ENCODE measurements at places on chromosomes 3 and 15. TPM values are rescaled to one million over a fixed set of nuclear protein-coding genes. Genes with fewer than 3 reads are reported as not detected.
A peak's percentile ranks its signal among the peaks of the same experiment; 100 is the strongest.

GRCh38 chr15:74611341-74611740, 4.3 kb upstream of the CLK3 start:
- H3K4me1 ChIP-seq: peaks cover 17% of the 10 kb centered on the region
- no peak for DNase-seq
- peaks cover 11% of the 10 kb centered on the region for H3K27me3 ChIP-seq
- H3K4me3 ChIP-seq: no peak overlapping the region
- H3K27ac ChIP-seq: no peak overlapping the region

DNA sequence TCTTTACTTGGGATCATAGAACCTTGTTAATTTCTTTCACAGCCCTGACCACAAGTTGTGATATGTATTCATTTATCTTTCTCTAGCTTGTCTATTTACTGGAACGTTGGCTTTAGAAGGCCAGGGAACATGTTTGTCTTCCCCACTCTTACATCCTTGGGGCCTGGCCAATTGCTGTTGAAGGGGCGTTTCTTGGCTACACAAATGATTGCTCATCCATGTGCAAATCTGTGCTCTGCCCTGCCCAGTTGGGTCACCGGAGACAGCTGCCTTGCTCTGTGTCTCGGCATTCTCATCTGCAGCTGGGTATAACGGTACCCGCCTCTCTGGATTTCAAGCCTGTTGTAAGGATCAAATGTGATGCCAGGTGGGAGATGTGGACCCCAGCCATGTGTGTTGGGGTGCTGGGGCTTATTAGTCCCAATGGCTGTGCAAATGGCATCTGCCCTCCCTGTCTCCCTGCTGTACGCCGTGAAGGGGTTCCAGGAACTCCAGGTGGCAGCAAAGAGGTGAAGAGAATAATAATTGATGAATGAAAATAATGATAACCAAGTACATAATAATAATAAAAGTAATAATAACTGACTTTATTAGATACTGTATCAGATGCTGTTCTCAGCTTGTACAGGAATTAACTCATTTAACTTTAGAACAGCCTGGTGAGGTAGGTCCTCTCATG, 24.0 kb upstream of the TLE3 start:
- no peak overlapping the region for H3K27ac ChIP-seq
- H3K27me3 ChIP-seq: peaks cover 6% of the 10 kb centered on the region
- no peak for DNase-seq
- H3K36me3 ChIP-seq: no peaks in the 10 kb centered on the region

GRCh38 chr15:40054855-40055575, 16.0 kb upstream of the SRP14 start:
- peaks cover 13% of the 10 kb centered on the region for H3K4me1 ChIP-seq
- H3K27ac ChIP-seq: no peak overlapping the region
- no peaks in the 10 kb centered on the region for H3K36me3 ChIP-seq
- no peak overlapping the region for H3K4me3 ChIP-seq

GRCh38 chr3:135325726-135326235, 530.7 kb downstream of the EPHB1 start:
- H3K27ac ChIP-seq: no peak overlapping the region
- DNase-seq: no peak
- no peaks in the 10 kb centered on the region for H3K36me3 ChIP-seq
- H3K4me3 ChIP-seq: no peak overlapping the region

DNA sequence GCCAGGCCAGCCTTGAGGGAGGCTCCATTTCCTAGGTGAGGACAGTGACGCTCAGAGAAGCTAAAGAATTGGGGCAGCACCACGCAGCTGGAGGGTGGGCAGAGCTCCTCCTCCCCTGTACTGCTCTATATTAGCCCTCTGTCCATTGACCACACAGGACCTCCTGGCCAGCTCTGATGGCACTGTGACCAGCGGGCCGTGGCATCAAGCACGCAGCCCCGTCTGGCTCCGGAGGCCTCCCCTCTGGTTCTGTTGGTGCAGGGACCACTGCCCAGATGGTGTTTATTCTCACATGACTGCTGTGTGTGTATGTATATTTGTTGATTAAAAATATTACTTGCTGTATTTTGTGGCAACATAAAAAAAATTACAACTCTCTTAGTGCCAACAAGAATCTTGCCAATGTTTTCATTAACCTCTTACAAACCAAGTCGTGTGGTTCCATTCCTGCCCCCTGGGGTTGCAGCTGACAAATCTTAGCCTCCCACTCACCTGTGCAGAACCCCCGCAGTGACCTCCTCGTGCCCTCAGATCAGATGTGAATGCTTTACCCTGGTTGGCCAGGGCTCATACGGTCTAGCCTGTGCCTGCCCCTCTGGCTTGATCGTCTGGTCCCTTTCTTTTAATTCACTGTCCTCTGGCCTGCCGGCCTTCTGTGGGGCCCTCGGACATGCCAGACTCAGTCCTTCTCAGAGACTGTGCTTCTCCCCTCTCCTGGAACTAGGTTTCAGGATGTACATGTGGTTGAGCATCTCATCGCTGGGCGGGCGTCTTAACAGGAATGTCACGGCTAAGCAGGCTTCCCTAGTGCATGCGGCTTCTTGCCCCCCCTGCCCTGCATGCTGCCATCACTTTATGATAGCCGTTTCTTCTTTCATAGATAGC, 14.8 kb downstream of the CHCHD6 start:
- H3K27me3 ChIP-seq: no peaks in the 10 kb centered on the region
- H3K4me1 ChIP-seq: no peaks in the 10 kb centered on the region
- no peak overlapping the region for H3K27ac ChIP-seq
- no peak overlapping the region for H3K4me3 ChIP-seq

DNA sequence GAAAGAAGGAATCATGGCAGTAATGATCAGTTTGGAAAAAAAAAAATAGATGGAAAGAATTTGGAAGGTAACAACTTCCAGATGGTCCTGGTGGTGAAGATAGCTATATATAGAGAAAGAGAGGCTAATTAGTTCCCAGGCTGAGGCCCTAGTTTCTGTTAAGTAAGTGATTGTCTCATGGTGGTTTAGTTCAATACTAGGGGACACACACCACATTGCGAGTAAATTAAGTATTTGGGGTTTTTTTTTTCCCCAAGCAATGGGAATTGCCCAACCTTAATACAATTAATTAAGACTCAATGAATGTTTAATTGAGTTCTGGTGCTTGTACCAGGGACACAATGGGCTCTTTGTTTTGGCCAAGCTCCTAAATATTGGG, 143.8 kb upstream of the WNT5A start:
- DNase-seq: no peak
- H3K27me3 ChIP-seq: no peaks in the 10 kb centered on the region
- no peaks in the 10 kb centered on the region for H3K36me3 ChIP-seq
- H3K4me3 ChIP-seq: no peak overlapping the region
- H3K4me1 ChIP-seq: no peaks in the 10 kb centered on the region

- no peak overlapping the region for H3K27ac ChIP-seq
- no peaks in the 10 kb centered on the region for H3K27me3 ChIP-seq
- no peaks in the 10 kb centered on the region for H3K36me3 ChIP-seq
- H3K4me3 ChIP-seq: no peak overlapping the region
- no peak for DNase-seq
These were observed 143.1 kb upstream of the NUDT16 start for GRCh38 chr3:131238496-131238895.

- no peak overlapping the region for H3K4me3 ChIP-seq
- H3K27ac ChIP-seq: no peak overlapping the region
- H3K27me3 ChIP-seq: no peaks in the 10 kb centered on the region
- H3K36me3 ChIP-seq: no peaks in the 10 kb centered on the region
- no peak for DNase-seq
- no peaks in the 10 kb centered on the region for H3K4me1 ChIP-seq
These were observed 465.3 kb upstream of the ALCAM start for GRCh38 chr3:104901396-104901795.

GRCh38 chr3:5016211-5017161, 37.2 kb downstream of the BHLHE40 start:
- DNase-seq: peak; percentile 90
- H3K27ac ChIP-seq: peak overlapping the region; percentile 61
- H3K27me3 ChIP-seq: no peaks in the 10 kb centered on the region
- H3K36me3 ChIP-seq: no peaks in the 10 kb centered on the region
- peaks cover 88% of the 10 kb centered on the region for H3K4me1 ChIP-seq

DNA sequence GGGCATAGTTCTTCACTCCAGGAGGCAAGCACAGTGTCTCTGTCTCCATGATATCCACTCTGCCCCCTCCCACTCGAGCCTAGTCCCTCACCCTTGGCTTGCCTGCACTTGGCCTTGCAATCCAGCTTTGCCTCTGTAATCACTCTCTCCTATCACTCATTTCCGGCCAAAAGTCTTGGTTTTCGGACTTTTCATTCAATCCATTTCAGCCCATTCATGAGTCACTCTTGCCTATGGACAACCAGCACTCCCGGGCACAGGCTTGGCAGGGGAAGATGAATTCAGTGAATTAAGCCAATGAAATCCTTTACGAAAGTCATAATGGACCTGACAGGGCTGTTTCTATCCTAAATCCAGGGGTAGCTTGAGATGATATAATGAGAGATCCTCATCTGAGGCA, 21.7 kb downstream of the DAZL start:
- no peak overlapping the region for H3K27ac ChIP-seq
- DNase-seq: no peak
- H3K4me3 ChIP-seq: no peak overlapping the region
- no peaks in the 10 kb centered on the region for H3K27me3 ChIP-seq
- no peaks in the 10 kb centered on the region for H3K36me3 ChIP-seq
- no peaks in the 10 kb centered on the region for H3K4me1 ChIP-seq

GRCh38 chr15:36362509-36362915, 216.9 kb upstream of the CDIN1 start:
- no peaks in the 10 kb centered on the region for H3K36me3 ChIP-seq
- H3K4me3 ChIP-seq: no peak overlapping the region
- no peaks in the 10 kb centered on the region for H3K27me3 ChIP-seq

DNA sequence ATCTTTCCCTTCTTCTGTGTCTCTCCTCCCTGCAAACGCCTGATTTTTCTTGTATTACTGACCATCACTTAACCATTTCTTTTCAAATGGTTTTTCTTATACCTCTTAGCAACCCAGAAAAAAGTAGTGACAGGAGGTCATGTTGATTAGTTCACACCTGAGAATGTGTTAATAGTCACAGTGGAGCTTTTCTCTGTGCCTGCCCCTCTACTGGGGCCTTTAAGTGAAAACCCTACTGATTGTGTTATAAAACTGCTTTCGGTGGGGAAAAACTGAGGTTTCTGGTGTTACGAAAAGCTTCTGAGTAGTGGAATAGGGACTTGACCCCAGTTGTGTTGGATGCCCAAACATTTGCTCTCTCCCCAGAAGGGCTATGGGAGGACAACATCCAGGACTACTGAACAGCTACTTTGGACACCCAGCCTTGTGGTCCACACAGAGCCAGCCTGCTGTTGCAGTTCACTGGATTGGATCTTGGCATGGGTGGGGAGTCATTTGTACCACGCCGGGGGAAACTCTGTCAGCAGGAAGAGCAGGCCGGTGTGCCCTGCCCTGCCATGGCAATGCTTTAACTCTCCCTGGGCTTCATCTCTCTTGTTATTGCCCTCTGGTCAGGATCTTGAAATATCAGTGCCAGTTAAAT, 10.3 kb downstream of the GPR87 start:
- H3K27me3 ChIP-seq: no peaks in the 10 kb centered on the region
- no peak overlapping the region for H3K4me3 ChIP-seq
- H3K36me3 ChIP-seq: no peaks in the 10 kb centered on the region
- no peaks in the 10 kb centered on the region for H3K4me1 ChIP-seq

- H3K36me3 ChIP-seq: no peaks in the 10 kb centered on the region
- H3K27ac ChIP-seq: no peak overlapping the region
- H3K4me3 ChIP-seq: no peak overlapping the region
- no peaks in the 10 kb centered on the region for H3K4me1 ChIP-seq
- DNase-seq: no peak
These were observed 119.0 kb downstream of the BBX start for GRCh38 chr3:107641572-107642307.

DNA sequence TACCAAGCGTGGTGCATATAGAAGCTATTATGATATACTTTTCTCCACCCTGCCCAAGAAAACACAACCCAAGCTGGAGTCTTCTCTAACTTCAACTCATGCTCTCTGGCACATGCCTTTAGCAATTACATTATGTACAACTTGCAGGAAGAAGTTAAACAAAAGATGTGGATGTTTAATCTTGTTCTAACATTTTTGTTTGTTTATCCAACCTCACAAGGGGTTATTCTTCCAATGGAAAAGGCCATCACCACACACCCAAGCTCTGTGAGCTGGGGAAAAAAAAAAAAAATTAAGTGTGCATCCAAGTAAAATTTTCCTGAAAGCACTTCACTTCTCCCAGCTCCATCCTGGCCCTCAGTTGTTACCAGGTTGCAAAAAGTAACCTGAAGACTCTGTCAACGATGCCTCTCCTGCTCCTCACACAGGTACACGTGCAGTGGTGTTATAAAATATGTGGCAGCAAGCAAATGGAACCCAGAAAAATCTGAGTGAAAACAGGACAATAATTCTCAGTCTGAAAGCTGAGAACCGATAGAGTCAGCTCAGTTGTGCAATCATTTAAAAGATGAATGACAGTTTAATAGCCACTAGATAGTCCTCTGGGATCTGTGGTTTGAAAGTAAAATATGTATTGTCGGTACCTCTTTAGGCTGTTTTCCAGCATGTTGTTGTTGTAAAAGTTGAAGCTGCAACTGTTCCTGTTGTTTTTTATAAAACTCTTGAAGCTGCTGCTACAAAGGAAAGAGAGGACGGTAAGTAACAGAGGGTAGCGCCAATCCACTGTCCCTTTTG, 531.4 kb downstream of the FOXP1 start:
- H3K36me3 ChIP-seq: peaks cover 59% of the 10 kb centered on the region
- H3K27me3 ChIP-seq: no peaks in the 10 kb centered on the region
- H3K27ac ChIP-seq: no peak overlapping the region
- DNase-seq: no peak
- H3K4me3 ChIP-seq: no peak overlapping the region

GRCh38 chr3:13161021-13161759, 88.0 kb upstream of the IQSEC1 start:
- peaks cover 67% of the 10 kb centered on the region for H3K27me3 ChIP-seq
- H3K36me3 ChIP-seq: no peaks in the 10 kb centered on the region
- no peak overlapping the region for H3K27ac ChIP-seq
- H3K4me3 ChIP-seq: no peak overlapping the region
- DNase-seq: no peak

CADPS gene
- total RNA-seq: not detected

CHRFAM7A gene
- not detected for total RNA-seq

Data from K562 (cell line).